ENCODE measurements at places on chromosomes 12 and 14.

- DNase-seq: peak; percentile 57
Observed at GRCh38 chr12:68040450-68041075, 51.3 kb downstream of the IFNG-AS1 start.

- no peak for DNase-seq
Observed at GRCh38 chr12:2323532-2324255, 270.9 kb downstream of the CACNA1C start.

GRCh38 chr12:65536351-65536750 is 257.9 kb downstream of the MSRB3 start:
- DNase-seq: no peak

- DNase-seq: no peak
Observed at GRCh38 chr12:102685172-102685571, 204.8 kb upstream of the IGF1 start.

- DNase-seq: peak; percentile 41
Observed at GRCh38 chr12:67804168-67804567, 155.6 kb downstream of the DYRK2 start.

DNA sequence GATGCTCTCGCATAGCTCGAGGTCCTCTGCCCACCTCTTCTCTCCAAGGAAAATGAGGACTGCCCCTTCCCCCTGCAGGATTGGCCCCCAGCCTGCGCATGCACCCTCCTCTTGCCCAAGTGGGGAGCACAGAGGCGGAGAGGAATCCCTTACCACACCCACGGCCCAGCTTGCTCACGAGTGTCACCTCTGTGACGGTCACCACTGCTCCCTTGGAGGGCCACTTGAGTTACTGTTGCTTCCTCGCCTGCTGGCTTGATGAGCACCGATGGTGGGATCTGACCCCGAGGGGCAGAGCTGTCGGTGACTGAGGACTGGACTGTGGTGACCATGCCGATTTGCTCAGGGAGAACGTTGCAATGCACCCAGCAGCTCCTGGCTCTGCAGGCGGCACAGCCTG is 41.7 kb downstream of the FOXN4 start:
- no peak for DNase-seq

DNA sequence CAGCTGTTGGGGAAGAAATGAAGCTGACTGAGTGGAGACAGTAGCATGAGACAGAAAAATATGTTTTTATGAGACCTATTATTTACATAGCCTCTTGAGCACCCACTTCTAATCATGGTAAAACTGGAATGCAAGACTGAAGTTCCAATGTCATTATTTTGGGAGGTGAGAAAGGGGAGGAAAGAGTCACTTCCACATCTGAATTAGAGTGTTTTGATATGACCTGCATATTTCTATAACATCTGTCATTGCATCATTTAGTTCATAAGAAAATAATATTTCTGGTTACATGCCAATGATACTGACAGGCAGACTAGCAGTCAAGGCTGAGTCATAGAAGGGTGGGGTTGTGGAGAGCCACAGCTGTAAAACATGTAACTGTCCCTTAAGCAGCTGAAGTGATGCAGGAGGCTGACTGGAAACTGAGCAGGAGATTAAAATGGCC is 26.7 kb downstream of the NTN4 start:
- no peak for DNase-seq

- no peak for DNase-seq
Observed at GRCh38 chr14:70008284-70009262, 129.4 kb downstream of the SMOC1 start.
